ENCODE measurements at places on chromosomes 6 and 20.

- no peak for DNase-seq
These were observed 60.5 kb upstream of the PRND start for GRCh38 chr20:4661191-4661590.

DNA sequence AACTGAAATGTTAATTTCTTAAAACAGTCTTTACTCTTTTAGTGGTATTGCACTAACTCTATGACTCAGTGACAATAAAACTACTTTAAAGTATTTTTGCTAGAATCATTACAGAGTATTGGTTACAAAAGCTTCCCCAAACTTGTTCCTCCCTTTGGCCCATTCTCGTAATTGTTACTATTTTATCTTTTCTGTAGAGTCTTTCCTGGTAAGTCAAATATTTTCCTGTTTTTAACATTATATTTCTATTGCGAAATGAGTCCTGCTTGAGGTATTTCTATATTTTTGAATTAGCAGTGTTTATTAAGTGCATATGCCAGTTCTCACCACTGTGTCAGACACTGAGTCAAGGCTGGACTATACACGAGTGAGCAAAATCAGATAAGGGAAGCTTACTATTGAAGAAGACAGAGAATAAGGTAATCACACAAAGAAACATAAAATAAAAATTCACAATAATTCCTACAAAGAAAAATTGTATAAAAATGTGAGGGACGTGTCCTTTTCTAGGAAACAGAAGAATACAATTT, 970.5 kb downstream of the EYS start:
- no peak for DNase-seq

GRCh38 chr6:82283771-82284410, 36.3 kb upstream of the IBTK start:
- DNase-seq: no peak

- DNase-seq: no peak
These were observed 166.7 kb downstream of the SCML4 start for GRCh38 chr6:107657373-107657754.

- DNase-seq: no peak
These were observed 806 bp downstream of the HLA-DOB start for GRCh38 chr6:32815996-32816395.

DNA sequence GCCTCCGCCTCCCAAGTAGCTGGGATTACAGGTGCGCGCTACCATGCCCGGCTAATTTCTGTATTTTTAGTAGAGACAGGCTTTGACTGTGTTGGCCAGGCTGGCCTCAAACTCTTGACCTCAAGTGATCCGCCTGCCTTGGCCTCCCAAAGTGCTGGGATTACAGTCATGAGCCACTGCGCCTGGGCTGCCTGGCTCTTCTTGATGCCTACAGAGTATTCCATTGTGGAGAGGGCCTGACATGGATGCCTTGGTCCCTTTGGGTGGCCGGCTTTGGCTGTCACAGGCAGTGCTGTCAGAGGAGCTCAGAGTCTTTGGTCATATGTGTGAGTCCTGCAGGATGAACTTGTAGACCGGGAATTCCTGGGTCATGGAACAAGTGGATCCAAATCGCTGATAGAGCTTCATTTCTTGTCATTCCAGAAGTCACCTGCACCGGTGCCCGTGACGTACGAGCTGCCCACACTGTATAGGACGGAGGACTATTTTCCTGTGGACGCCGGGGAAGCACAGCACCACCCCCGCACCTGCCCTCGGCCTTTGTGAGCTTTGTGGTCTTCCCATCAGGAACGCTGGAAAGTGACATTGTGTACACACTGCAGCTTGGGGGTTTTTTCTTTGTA, 55.1 kb downstream of the ADNP start:
- no peak for DNase-seq

- no peak for DNase-seq
These were observed 35.7 kb downstream of the AIG1 start for GRCh38 chr6:143096403-143096802.

GRCh38 chr20:58293453-58293852, 16.1 kb upstream of the RAB22A start:
- no peak for DNase-seq

DNA sequence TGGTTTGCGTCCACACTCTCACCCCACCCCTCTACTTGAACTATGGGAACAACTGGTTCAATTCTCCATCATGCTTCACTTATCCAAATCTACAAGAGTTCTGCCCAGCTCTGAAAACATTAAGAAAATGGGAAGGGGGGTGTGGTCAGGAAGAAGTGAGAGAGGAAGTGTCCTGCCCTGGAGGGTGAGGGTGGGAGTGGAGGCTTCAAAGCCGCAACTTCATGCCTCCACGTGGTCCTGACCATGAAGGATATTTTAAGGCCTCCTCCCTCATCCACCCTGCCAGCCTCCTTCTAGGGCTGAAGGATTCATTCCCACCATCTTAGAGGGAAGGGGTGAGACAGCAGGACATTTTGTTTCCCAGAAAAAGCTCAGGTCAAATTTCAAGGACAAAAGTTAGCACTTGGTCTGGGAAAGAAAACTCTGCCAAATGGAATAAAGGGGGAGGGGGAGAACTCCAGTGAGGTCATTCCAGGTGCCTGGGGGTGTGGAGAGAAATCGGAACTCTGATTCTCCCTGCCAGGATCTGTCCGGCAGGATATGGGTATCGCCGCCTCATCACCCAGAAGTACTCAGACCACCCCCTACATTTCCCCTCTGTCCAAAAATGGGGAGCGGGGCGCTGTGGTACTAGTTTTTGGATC, 4.9 kb downstream of the RIMS4 start:
- DNase-seq: no peak

DNA sequence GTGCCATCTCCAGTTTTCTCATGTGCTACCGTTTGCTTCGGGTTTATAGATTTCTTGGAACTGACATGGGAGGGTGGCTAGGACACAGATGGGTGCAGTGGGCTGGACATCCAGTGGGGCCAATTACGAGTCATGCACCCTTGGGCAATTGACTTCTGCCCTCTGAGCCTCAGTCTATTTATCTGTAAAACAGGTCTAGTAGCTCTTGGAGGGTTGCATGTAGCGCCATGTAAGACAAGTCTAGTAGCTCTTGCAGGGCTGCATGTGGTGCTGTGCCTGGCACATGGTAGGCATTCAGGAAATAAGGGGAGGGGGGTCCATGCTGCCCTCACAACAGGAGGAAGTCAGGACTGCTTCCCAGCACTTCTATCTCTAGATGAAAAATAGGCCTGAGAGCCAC, 15.3 kb downstream of the PMEPA1 start:
- DNase-seq: no peak

DNA sequence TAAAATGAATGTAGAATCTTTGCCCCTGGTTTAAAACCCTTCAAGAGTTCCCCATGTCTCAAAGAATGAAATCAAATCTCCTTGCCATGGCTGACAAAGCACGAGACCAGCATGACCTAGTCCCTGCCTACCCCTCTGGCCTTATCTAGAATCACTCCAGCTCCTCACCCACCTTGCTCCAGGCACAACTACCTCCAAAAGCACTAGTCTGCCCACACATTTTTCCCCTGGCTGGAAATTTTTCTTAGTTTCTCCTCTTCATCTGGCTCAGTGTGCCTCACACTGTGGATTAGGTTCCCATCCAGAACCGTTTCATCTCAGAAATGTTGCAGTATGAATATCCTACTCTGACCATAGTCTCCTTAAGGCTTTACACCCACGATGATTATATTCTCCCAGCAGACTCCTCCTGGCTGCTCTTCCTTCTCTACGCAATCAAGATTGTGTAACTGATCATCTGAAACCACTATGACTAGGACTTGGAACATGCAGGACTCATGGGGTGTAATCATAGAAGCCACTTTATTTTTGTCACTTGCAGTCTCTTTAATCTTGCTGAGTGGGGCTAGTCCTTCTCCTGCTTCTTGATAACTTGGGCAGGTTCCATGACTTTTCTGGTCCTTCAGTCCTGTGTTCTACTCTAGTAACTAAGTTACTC, 7.8 kb upstream of the MRS2 start:
- DNase-seq: no peak

DNA sequence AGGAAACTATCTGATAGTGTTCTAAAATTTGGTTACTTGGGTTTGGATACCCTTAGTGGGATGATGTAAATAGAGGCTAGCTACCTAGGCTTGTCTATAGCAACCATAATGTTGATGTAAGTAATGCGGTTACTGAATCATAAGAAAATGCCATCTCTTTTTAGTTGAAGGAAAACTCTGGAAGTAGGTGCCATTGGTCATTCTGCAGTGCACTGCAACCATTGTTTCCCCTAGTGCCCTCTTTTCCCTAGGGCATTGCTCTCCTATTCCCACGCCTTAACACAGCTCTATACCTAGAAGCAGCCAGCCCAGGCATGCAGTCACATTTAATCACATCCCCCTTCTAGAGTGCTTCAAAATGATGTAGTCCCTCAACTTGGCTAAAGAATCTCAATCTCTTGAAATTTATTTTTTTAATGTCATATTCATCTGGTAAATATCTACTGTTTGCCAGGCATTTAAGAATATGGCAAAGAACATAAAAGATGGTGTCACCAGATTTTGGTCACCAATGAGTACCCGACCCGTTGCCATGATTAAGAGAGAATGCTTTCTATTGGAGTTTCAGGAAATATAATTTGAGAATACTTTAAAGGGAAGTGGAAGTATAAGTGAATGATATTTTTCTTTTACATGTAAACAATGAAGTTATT, 10.4 kb downstream of the LOC128125822 start:
- DNase-seq: no peak

GRCh38 chr6:16872543-16873235, 111.4 kb upstream of the ATXN1 start:
- no peak for DNase-seq

GRCh38 chr6:109662192-109662591, 28.8 kb downstream of the AK9 start:
- no peak for DNase-seq

DNA sequence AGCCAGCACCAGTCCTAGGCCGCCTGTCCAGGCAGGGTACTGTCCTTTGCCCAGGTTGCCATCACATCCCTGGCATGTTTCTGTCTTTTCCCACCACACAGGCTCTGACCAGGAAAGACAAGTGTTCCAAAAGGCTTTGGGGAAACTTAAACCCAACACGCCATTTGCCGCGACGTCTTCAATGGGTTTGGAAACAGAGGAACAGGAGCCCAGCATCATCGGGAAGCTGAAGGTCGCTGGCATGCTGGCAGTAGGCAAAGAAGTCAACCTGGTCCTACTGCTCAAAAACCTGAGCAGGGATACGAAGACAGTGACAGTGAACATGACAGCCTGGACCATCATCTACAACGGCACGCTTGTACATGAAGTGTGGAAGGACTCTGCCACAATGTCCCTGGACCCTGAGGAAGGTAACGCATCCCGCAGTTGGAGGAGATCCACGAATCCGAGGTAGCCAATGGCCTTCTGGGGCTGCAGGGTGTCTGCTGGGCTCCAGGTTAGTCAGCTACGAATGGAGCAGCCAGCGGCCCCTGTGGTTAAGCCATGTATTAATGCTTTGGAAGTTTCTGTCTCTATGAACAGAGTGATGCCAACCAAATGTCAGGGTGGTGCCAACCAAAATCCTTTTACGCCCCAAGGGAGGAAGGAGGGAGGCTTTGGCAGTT, 36.2 kb downstream of the TGM3 start:
- no peak for DNase-seq

DNA sequence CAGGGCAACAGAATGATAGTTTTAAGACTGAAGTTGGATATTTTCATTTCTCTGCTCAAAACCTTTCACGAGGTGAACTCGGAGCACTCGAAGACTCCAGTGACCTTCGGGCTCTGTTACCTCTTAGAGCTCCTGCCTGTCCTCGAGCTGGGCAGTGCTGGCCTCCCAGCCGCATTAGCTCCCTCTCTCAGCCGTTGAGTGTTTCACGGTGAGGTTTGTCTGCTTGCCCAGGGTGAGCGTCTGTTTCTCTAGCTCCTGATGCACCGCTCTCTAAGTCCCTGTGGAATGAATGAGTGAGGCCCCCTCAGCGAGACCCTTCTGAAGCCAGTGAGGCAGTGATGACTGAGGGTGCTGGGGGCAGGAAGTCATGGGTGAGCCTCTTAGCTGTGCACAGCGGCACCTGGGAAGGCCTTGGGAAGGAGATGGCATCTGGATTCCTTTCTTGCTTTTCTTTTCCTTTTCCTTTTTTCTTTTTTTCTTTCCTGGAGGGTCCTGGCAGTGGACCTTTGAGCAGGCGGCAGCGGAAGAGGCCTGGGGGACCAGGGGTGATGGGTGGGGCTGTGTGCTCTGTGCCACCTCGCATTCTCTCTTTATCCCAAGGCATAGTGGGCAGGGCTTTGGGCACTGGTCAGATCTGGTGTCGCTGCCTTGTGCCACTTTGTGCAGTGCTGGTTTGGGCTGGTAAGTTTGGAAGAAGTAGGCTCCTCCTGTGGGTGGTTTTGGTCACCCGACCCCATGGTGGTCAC, 2.2 kb downstream of the PSMG4 start:
- DNase-seq: no peak

DNA sequence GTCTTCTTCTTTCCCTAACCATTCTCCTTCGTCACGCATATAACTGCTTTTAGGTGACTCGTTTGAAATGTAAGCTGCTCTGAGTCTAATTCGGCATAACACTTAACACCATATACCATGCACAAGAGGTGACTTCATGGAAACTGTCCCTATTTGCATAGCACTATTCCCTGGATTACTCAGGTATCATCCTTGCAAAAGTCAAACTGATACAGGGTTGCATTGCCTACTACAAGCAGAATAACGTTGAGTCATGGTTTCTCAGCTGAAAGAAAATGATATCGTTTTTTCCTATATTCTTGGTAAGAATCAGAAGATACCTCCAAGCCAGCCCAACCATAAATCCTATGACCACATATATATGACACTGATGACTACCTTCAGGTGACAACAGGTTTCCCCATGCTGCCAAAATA, 227.5 kb downstream of the ATXN1 start:
- no peak for DNase-seq

DNA sequence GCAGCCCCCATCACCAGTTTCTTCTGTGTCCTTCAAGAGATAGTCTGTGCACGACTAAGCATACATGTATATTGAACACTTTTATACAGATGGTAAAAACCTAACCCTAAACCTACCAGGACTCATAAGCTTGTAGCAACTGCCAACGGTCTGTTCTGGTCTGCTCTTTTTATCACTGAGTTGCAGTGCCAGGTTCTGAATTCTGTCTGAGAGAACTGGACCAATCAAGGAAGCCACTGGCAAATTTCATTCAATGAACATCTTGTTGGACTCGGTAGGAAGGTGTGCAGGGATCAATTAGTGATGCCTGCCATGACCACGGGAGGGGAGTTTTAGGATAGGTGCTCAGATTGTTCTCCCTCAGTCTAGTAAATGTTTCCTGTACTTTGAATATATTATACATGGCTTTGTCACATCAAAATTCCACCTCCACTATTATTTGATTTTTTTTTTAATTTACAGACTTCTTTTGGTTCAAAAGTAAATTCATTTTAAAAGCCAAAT, 146.8 kb downstream of the EYA2 start:
- DNase-seq: no peak

DNA sequence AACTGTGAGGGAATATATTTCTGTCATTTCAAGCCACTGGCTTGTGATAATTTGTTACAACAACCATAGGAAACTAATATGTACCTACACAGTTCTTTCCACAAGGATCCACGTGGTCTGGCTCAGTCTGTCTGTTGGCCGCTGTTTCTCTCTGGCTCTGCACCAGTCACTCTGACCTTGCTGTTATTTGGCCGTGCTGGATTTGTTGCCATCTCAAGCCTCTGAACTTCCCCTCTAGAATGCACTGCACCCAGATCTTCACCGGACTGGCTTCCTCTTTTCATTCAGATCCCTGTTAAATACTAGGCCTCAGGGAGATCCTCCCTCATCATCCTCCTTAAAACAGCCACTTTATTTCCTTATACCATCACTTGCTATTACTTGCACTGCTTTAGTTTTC, 446.8 kb downstream of the TFAP2B start:
- DNase-seq: no peak
